NCI-H2171 (cell line): ENCODE measurements at places on chromosomes 1 and 21.
A peak's percentile ranks its signal among the peaks of the same experiment; 100 is the strongest.

DNA sequence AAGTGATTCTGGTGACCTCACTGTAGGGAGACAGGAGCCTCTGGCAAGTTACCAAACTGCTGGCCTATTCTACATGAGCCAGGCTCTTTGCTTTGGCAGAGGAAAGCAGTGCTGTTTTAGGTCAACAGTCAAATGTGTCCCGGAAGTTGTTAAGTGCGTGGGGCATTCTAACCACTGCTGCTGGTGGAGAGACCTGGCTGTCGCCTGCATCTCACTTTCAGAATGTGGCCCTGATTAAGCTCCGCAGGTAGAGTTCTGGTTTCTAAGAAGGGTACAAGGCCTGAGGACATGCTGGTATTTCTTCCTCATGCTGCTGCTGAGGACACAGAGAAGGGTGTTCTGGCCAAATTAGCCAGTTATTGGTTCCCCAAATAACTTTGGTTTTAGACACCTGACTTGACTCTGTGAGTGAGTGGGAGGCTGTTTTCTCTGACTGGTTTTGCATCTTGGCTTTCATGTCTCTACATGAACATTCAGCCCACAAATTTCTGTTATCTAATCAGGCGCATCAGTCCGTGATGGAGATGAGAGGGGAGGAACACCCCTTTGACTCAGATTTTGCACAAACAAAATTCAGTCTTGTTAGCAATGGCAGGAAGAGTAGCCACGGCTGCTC lies 120.8 kb downstream of the LMO4 start:
- DNase-seq, result no peak

GRCh38 chr1:26005434-26006105 lies 7.7 kb upstream of the PAFAH2 start:
- DNase-seq, result no peak

DNA sequence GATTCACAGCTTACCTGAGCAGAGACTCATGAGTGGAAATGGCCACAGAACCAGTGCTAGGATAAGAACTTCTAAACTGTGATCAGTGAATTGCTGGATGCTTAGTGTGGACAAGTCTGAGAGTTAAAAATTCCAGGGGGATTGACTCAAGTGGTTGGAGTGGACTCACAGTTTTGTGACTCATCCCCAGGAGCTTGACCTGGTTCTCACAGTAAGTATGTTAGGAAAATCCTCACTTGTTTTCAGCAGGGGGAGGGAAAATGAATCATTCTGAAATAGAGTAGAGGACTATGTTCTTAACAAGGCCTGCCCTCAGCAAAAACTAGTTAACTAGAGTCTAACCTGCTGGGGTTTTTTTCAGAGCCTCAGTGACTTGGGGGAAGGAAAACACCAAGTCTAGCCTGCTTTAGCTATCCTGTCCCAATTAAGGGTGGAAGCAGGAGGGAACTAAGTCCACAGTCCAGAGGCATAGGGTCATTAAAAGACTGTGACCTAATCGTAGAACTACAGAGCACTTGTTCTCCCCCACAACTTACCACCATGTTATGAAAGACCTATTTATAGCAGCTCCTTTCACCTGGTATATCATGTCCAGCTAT lies 6.1 kb upstream of the CDC73 start:
- DNase-seq, result no peak

DNA sequence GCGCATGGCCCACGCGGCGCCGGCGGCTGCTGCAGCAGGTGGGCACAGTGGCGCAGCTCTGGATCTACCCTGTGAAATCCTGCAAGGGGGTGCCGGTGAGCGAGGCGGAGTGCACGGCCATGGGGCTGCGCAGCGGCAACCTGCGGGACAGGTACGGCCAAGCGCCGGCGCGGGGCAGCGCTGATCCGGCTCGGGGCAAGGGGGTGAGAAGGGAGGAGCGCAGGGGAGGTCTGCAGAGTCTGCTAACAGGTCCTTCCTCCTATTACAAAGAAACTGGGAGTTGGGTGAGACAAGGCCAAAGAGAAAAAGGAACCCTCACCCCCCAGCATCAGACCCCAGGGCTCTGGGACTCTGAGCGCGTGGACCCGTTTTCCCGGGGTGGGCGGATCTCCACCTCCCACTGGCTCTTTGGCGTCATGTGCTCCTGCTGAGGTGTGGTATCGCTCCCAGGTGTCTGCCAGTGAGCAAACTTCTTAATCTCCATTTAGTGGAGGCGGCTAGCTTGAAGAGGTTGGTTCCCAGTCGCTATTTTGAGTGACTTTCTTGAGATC lies 431 bp downstream of the MTARC1 start:
- DNase-seq, result peak; percentile 57

GRCh38 chr21:39444421-39445180 lies 977 bp downstream of the LCA5L start:
- DNase-seq, result no peak

- no peak for DNase-seq
Measured at GRCh38 chr1:181807251-181807650, 254.3 kb downstream of the ZNF648 start.

- DNase-seq, result no peak
Measured at GRCh38 chr1:115654663-115655305, 13.0 kb downstream of the VANGL1 start.

DNA sequence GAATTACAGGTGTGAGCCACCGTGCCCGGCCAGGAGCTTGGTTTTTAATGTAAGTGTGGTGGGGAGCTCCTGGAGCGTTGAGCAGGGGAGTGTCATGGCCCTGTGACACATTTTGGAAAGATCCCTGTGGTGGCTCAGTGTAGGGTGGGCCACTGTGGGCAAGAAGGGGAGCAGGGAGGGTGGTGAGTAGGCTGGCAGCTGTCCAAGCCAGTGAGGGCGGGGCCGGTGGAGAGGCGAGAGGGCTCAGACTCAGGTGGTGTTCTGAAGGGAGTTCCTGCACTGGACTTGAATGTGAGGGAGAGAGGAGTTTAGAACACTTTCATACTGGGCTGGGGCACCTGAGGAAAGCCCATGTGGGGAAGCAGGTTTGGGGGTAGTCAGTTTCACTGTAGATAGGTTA lies 3.1 kb upstream of the EVA1B start:
- DNase-seq, result no peak

DNA sequence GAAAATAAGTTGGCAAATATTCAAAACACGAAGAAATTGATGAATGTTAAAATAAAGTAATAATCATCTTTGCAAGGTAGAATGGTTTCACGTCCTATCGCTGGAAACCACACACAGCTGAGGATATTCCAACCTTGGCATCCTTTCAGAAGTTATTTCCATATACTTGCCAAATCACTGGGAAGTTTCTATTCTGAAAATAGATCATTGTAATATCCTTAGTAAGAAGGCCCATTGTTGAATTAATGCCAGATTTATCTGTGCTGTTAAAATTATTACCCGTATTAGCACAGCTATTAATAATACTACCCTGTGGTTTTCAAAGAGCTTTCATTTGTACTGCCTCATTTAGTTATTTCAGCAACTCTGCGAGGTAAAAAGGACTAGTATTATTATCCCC lies 81.1 kb downstream of the OLFM3 start:
- DNase-seq, result no peak

DNA sequence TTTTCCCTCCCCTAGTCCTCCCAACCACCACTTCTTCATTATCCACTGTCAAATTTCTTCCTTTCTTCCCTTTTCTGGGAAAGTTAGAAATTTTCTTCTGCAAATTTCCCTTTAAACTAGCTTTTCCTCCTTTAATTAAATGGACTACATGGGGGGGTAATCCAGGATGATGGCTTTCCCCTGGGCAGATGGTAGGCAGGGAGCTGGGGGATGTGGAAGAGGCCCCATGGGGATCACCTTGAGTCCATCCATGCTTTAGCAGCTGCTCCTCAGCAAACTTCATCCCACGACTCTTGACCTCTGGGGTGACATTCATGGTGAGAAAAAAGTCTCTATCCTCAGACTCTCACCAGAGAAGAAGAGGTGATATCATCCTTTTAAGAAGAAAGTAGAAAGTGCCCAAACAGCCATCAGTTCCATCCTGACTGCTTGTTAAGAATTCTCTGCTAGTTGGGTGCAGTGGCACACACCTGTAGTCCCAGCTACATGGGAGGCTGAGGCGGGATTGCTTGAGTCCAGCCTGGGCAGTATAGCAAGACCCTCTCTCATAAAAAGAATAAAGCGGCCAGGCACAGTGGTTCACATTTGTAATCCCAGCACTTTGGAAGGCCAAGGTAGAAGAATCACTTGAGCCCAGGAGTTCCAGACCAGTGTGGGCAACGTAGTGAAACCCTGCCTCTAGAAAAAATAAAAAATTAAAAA lies 2.4 kb downstream of the GPATCH4 start:
- DNase-seq, result no peak

GRCh38 chr1:111729946-111730681 lies 9.1 kb downstream of the INKA2 start:
- DNase-seq, result no peak

DNA sequence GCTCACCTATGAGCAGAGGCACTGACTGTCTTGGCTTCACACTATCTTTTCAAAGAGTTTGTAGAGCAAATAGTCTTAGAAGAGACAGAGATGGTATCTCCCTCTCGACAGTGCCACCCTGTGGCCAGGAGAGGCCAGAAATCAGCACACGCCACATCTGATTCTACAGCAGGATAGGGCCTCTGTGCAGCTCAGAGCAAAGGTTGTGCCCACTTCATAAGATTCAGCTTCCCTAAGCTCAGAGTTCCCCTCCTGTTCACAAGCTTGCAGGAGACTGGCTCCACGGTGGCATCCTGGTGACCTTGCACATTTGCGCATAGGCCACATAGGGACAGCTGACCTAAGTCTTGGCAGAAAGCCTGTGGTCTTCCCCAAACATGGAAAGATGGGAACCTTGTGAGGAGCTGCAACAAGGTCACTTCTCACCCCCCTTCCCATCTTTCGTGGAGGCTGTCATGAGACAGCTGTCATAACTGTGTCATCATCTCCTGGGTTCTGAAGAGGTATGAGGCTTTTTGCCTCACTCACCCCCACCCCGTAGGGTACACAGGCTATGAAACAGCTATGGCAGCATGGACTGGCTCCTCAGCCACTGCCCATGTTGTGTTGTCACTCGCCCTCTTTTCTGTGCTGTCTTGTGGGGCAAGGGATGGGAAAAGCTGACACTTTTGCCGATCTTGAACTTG lies 3.0 kb downstream of the ITLN2 start:
- no peak for DNase-seq

DNA sequence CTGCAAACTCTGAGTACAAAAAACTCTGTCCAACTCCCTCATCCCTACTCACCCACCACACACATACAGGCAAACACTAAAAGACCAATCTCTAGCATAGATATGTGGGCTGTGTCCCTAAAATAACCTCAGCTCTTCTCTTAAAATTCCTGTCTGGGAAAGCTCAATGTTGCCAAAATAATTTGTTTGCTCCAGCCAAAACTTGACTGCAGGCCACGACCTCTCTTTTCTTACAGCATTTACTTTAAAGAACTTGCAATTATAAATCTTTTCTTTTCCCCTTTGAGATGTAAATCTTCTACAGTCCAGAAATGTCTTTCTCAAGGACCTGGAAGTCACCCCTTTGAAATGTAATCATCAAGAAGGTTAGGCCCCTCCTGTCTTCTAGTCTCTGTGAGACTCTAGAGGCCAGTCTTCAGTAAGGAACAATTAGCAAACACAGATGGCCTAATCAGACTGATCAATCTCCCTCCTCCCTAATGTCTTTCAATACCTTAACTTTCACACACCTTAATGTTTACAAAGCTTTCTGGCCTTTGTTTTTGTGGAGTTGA lies 483.6 kb upstream of the RGS18 start:
- DNase-seq, result no peak

GRCh38 chr1:58977598-58977997 lies 193.8 kb upstream of the JUN start:
- no peak for DNase-seq

DNA sequence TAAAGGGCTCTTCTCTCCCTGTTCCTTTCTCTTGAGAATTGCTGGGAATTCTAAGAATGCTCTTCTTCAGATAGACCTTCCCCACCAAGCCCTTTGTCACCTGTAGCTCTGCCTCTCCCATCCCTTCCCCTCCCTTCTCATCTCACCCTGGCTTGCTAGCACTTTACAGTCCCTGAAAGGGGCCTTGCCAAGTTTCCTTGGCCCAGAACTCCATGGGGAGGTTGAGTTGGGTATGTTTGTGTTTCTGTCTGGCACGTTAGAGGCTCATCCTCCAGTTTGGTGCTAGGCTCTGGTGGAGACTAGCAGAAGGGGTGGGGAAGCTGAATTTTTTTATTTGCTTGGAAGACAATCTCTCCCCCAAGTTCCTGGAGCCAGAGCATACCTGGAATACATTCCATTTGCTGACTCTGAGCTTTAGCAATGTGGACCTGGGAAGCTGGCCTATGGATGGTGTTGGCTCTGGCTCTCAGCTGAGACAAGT lies 4.9 kb downstream of the CGN start:
- DNase-seq, result no peak

DNA sequence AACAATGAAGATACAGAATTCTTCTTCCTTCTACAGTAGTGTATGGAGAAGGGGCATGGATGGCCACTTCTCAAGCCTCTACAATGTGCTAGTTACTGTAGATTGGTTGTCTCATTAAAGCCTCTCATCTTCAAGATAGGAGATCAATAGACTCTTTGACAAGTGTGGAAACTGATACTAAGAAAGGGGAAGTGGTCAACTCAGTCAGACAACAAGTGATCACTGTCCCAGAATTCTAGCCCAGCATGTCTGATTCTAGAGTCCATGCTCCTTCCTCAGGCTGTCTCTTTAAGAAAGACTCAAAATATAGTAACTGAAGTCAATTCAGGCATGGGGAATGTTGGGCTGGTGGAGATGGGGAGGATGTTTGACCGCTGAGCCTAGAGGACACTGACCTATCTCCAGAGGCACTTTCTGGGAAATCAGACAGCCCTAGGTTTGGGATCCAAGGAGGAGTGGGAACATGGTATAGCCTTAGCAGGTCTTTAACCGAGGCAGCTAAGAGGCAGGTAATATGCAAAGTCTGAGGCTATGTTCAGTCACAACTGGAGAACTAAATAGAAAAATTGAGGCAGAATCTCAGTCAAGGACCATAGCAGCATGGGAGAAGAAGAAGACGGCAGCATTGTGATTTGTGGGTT lies 39.3 kb upstream of the EYA3 start:
- no peak for DNase-seq

DNA sequence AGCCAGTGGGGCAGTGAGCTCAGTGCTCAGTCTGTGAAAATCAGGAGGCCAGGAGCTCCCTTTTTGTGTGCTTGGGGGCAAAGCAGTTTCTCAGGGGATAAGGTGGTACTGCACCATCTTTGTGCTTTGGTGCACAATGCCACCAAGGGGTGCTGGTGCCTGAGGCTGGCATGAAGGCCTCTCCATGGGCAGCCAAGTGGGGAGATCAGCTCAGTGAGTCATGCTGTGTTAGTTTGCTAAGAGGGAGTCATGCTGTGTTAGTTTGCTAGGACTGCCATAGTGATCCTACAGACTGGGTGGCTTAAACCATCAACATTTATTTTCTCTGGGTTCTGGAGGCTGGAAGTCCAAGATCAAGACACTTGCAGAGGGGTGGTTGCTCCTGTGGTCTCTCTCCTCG lies 428.1 kb downstream of the PRDM2 start:
- DNase-seq, result no peak

GRCh38 chr1:174017231-174017970 lies 4.8 kb downstream of the RC3H1 start:
- no peak for DNase-seq
